Left renal cortex interstitium (tissue), 4 donors: ENCODE measurements at places on chromosomes 16 and 17.

DNA sequence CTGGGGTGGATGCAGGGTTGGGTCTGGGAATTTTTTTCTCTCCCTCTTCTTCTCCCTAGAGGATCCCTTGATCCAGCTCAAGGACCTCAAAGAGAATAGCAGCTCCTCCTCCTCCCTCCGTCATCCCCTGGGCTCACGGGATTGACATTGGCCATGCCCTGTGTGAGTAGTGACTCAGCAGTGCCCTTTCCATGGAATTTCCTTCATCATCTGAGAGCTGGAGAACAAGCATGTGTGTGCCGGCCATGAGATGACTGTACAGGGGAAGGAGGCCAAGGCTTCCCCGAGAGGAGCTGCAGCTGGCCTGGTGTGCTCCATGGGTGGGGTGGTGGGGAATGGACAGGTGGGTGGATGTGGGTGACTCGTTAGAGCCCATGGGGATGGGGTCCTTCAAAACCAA, 8.9 kb upstream of the WSCD1 start:
- DNase-seq, result no peak

- peak; percentile 92 for DNase-seq
Observed at GRCh38 chr17:42659079-42659931, at the start of gene TUBG2. Gene TUBG2 (plus strand): TSS chr17:42659284. CDS start chr17:42659504, 220 bp downstream.

GRCh38 chr17:50883850-50884438, 17.8 kb upstream of the TOB1 start:
- DNase-seq, result no peak

- DNase-seq, result no peak
Observed at GRCh38 chr16:49704586-49705155, 151.2 kb downstream of the ZNF423 start.

DNA sequence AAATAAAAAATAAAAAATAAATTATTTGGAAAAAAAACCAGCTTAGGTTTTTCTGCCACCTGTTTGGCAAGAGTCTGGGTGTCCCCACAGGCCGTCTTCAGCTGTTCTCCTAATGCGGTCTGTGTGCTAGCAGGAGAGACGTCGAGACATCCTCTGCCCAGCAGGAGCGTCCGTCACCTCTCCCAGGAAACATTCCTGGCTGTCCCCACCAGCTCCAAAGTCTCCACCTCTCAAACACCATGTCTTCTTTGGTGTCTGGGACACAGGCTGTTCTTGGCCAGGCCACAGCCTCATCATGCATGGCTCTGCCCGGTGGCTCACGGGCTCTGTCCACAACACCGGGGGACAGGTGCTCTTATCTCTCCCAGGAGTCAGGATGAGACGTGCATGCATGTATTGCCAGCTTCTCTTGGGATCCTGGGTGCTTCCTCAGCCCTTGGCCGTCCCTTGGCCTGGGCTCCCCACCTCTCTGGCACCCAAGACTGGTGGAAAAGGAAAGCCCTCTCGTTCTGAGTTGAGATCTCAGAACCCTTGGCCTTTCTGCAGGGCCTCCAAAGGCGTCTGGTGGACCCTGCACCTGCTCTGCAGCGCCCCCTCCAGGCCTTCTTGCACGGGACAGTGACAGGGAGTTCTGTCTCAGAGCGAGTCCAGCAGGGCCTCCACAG, 84.9 kb upstream of the CBX4 start:
- no peak for DNase-seq

- no peak for DNase-seq
Observed at GRCh38 chr16:27762441-27762840, 212.5 kb downstream of the KATNIP start.

- DNase-seq, result no peak
Observed at GRCh38 chr17:82895087-82895486, 55.3 kb upstream of the ZNF750 start.

GRCh38 chr17:50168319-50168718, 2.5 kb downstream of the SGCA start:
- no peak for DNase-seq
